ENCODE measurements at places on chromosomes 12 and 14. TPM values are rescaled to one million over a fixed set of nuclear protein-coding genes. Genes with fewer than 3 reads are reported as not detected.

EXD2 gene
- total RNA-seq = 16.8 TPM

PCED1B gene
- total RNA-seq = 3.2 TPM

KLRC1 gene
- not detected for total RNA-seq

C1QL4 gene
- not detected for total RNA-seq

OR10P1 gene
- total RNA-seq = under 0.01 TPM

ASCL4 gene
- total RNA-seq = not detected

SLC7A7 gene
- total RNA-seq = 3.9 TPM

HAL gene
- total RNA-seq = not detected

NXPH4 gene
- 1.6 TPM for total RNA-seq

Data from fibroblast of villous mesenchyme (primary cell).